ENCODE measurements at places on chromosomes 13 and 19.
A peak's percentile ranks its signal among the peaks of the same experiment; 100 is the strongest.

- no peak for DNase-seq
These were observed 33.1 kb upstream of the C1QTNF9 start for GRCh38 chr13:24276306-24276705.

DNA sequence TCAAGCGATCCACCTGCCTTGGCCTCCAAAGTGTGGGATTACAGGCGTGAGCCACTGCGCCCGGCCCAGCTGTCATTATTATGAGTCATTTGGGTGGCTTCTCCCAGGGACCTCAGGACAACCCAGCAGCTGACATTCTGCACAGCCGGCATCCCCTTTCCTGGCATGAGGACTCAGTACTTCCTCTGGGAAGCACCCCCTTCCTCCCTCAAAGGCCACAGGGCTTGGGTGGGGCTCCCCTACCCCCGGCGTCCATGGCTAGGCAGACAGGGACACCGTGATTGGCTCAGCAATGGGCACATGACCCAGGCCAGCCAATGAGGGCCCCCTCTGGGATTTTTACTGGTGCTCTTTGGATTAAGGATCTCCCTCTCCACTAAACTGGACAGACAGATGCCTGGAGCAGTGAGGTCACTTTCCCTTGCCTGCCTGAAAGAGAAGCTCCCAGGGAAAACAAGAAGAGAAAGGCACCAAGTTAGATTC lies 6.0 kb downstream of the KANK2 start:
- DNase-seq = no peak

DNA sequence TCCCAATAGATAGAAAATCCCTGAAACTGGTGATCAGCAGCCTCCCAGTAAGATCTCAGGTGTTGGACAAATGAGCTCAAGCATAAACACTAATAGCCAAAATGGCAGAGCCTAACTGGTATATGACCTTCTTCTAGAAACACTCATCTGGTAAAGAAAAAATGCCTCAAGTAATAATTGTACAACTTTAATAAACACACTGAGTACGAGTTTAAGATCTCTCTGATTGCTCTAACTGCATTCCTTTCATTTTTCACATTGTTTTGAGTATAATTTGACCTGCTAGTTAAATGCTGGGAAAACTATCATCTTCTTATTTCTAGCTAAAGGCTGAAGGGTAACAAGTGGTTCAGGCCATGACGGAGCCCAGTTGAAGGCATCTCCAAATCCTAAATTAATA lies 2009.5 kb upstream of the PCDH20 start:
- DNase-seq = no peak

DNA sequence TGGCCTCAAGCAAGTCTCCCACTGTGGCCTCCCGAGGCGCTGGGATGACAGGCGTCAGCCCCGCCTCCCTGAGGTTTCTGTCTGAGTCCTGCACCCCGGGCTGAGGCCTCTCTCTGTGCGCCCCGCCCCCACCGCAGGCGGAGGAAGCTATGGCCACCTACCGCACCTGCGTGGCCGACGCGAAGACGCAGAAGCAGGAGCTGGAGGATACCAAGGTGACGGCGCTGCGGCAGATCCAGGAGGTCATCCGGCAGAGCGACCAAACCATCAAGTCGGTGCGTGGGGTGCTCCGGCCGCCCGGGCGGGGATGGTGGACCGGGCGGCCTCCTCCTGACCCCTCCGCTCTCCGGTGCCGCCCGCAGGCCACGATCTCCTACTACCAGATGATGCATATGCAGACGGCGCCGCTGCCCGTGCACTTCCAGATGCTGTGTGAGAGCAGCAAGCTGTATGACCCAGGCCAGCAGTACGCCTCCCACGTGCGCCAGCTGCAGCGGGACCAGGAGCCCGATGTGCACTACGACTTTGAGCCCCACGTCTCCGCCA lies 12.7 kb downstream of the ARHGAP45 start:
- no peak for DNase-seq

- no peak for DNase-seq
These were observed 52.0 kb upstream of the NPAS1 start for GRCh38 chr19:46967578-46968032.

DNA sequence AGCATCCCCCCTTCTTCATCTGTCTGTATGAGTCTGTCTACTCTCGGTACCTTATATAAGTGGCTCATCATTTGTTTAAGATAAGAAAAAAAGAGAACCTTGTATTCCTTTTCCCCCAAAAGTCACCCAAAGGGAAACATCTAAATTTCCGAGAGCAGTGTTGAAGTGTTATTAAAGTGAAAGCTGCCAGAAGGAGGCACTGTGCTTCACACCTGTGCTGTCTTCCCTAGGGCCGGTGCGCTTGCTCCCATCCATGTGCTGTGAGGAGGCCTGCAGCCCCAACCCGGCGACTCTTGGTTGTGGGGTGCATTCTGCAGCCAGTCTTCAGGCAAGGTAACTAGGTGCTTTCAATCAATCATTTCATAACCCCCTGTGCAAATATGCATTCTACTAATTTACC lies 97.5 kb downstream of the TNFRSF19 start:
- no peak for DNase-seq

GRCh38 chr13:99905814-99906213 lies 65.8 kb downstream of the ZIC5 start:
- DNase-seq = no peak

- DNase-seq = no peak
These were observed 37.7 kb upstream of the CYP4F8 start for GRCh38 chr19:15577184-15577771.

GRCh38 chr13:50326811-50327210 lies 311.6 kb downstream of the KCNRG start:
- no peak for DNase-seq

DNA sequence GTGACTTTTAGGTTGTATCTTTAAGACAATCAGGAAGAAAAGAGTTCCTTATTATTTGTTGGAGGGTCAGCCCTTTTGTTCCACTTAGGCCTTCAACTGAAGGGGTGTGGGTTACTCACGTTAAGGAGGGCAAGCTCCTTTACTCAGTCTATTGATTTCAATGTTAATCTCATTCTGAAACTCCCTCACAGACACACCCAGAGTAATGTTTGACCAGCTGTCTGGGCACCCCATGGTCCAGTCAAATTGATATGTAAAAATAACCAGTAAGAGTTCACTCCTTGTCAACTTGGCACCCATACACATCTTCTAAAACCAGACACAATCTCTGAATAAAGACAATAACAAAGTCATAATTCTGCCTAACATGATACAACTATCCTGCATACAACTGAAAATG lies 292.9 kb downstream of the KLF5 start:
- DNase-seq = no peak

- no peak for DNase-seq
These were observed 62.8 kb upstream of the LRCH1 start for GRCh38 chr13:46490129-46490528.

- no peak for DNase-seq
These were observed 20.0 kb downstream of the ELL start for GRCh38 chr19:18501832-18502231.

DNA sequence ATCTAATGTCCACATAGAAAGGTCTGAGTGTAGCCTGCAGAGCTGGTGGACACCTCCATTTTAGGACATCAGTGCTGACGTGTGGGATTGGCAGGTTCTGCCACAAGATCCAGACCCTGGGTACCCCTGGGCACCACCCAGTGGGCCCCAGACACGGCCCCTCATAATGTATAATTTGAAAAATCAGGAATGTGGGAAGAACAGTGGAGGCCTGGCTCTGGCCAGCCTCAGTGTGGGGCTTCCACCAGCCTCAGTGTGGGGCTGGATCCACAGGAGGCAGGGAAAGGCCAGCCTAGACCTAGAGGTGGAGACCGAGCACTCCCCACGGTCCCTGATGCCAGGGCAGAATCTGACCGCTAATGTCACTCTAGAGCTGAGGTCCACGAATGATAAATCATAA lies 150.7 kb upstream of the SOX1 start:
- no peak for DNase-seq

DNA sequence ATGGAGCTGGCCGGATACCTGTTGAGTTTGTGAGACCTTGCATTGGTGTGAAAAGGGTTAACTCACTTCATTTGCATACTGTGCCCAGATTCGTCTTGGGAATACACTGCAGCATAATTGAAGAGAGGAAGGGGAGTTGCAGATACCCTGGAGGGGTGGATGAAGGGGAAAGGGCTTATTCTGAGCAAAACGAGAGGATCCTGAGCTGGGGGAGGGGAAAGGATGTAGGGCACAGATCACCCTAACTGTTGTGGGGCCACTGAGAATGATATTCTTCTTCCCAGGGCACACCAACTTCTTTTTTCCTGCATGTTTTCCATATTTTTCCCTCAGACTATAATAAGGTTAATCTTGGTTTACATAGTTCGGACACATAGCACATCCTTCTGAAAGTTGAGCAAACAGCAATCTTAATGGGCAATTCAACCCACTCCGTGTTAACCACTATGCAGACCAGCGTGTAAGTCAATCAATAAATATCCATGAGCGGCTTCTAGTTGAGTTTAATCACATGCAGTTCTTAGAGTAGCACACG lies 11.7 kb upstream of the PTPRS start:
- DNase-seq = no peak

- peak; percentile 25 for DNase-seq
These were observed 31.3 kb downstream of the TINCR start for GRCh38 chr19:5536337-5536894.

DNA sequence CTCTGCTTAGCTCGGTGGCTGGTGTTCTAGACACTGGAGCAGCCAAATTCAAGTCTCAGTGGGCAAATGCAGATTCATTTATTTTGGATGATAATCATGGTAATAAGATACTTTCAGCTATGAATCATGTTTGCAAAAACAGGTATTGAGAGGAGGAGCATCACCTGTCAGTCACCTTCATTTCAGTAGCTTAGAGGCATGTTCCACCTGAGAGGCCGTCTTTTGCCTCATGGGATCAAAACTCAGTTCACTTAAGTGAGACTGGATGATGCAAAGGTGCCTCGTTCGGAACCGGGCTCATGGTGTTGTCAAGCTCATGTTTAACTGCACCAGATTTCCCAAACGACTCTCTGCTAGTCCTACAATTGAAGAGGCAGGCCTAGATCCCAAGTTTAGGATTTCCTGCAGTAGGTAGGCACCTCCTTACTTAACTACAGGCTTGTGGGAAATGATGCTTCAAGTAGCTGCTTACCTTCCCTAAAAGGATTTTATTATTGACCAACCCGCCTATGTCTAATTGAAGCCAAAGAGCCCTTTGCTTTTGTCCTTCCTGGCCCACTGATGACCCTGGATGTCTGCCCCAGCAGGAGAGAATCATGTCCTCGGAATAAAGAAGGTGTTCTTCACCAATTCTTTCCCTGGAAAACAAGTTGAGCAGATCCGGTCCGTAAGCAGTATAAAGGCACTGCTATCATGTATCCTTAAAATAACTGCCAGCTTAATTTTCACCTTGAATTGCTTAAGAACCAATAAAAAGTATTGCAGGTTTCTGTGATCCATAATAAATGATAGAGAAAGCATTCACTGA lies 60.0 kb downstream of the ZAR1L start:
- DNase-seq = no peak

DNA sequence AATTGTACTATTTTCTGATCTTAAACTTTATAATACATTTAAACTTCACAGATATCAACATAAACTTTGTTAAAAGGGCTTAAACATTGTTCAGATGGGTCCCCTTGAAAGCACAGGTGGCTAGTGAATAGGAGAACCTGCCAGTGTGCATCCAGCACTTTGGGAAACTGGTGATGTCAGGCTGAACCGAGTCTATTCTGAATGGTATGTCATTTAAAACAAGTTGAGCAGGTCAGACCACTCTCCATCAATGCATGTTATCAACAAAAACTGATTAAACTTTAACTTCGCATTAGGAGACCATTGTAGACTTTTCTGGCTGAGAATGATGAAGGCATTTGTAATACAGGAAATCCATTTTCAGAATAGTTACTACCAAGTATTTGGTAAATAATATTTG lies 50.1 kb upstream of the FREM2 start:
- DNase-seq = no peak

DNA sequence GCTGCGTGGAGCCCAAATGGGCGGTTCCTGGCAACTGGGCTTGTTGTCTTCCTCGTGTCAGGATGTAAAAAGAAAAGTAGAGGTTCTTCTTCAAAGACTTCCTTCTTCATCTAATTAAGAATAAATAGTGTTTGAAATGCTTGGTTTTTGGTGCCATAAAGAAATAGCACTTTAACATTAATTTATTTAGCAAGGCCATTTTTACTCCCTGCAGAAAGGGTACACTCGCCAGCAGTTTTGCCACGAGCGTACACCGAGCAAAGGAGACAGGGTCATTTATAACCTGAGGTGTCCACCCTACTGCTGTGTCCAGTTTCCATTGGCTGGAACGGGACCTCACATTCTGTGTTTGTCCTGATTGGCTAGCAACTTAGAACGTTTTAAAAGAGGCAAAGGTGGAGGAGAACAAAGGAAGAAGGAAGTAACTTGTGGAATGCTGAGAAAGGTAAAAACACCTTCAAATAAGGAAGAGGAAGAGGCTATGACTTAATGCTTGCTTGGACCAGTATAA lies 21.8 kb upstream of the OR10H1 start:
- DNase-seq = no peak

DNA sequence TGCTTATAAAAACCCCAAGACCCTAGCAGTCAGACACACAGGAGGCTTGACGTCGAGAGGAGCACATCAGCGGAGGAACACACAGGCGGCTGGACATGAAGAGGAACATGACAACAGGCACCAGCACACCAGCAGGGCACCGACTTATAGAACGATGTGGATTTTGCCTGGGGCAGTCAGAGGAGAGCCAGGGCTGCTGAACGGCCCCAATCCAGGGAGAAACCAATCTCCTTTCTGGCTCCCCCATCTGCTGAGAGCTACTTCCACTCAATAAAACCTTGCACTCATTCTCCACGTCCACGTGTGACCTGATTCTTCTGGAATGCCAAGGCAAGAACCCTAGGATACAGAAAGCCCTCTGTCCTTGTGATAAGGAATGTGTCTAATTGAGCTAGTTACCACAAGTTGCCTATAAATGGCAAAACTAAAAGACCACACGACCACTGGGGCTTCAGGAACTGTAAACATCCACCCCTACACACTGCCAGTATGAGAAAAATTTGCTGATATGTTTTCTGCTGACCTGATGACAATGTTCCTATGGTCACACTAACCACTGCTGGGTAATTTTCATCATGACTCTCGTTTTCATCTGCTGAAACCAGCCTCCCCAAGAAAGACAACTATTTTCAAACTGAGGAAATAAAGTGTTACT lies 35.8 kb upstream of the CEACAM21 start:
- DNase-seq = no peak

- no peak for DNase-seq
These were observed 45.8 kb downstream of the GAS6 start for GRCh38 chr13:113817860-113818691.

DNA sequence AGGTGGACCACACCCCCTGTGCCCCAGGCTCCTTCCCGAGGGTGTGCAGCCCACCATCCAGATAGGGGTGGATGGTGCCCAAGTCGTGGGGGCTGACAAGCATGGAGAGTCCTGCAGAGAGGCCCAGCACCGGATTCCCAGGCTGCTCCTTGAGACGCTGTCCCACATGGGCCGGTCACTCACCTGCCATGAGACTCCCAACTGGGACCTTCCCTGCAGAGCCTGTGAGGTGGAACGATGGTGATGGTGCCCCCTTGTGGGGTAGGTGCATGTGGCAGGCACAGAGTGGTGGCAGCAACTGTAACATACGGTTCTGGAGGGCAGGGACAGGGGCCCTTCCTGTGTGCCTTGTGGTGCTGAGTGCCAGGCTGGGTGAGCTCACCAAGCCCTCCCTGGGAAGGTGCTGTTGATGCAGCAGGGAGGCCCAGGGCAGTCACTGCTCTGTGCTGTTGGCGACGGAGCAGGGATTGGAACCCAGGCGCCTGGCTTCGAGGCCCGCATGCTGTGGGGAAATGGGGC lies 33.1 kb downstream of the PPP1R37 start:
- DNase-seq = peak; percentile 67

- no peak for DNase-seq
These were observed 660.4 kb downstream of the SLITRK1 start for GRCh38 chr13:83221813-83222241.

All from NCI-H1930 (cell line).